Karpas-422 (cell line): ENCODE measurements at places on chromosomes 1 and 21.
A peak's percentile ranks its signal among the peaks of the same experiment; 100 is the strongest.

DNA sequence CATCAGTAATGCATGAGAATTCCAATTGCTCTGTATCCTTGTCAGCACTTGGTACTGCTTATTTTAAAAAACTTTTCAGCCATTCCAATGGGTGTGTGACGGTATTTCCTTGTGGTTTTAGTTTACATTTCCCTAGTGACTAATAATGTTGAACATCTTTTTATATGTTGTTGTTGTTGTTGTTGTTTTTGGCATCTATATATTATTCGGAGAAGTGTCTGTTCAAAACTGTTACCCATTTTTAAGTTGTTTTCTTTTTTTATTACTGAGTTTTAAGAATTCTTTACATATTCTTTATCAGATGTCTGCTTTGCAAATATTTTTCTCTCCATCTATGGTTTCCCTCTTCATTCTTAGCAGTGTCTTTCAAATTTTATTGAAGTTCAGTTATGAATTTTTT lies 231.1 kb upstream of the POU3F1 start:
- no peak for DNase-seq

GRCh38 chr1:210801501-210801900 lies 332.4 kb downstream of the KCNH1 start:
- DNase-seq: no peak

DNA sequence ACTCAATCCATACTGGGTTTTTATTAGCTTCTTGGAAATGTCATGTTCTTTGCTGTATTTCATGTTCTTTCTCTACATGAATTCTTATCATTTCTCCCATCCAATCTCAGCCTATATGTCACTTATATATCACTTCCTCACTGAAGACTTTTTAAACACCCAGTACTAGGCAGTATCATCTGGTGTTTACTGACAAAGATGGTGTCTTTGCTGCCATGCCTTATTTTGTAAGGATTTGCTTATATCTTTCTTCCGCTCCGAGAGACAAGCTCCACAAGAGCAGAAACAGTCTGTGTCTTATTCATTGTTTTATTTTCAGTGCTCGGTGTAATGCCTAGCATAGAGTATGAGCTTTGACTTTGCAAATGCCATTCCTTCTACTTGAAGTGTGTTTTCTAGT lies 30.2 kb downstream of the F13B start:
- DNase-seq: no peak

DNA sequence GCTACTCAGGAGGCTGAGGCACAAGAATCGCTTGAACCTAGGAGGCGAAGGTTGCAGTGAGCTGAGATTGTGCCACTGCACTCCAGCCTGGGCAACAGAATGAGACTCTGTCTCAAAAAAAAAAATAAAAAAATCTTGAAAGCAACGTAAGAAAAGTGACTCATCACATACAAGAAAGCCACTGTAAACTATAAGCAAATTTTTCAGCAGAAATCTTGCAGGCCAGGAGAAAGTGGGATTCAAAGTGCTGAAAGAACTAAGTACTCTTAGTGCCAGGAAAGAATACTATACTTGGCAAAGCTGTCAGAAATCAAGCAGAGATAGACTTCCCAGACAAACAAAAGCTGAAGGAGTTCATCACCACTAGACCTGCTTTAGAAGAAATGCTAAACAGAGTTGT lies 4.4 kb upstream of the HMGN1 start:
- no peak for DNase-seq

- no peak for DNase-seq
Measured at GRCh38 chr1:1783320-1783719, 5.0 kb upstream of the NADK start.

DNA sequence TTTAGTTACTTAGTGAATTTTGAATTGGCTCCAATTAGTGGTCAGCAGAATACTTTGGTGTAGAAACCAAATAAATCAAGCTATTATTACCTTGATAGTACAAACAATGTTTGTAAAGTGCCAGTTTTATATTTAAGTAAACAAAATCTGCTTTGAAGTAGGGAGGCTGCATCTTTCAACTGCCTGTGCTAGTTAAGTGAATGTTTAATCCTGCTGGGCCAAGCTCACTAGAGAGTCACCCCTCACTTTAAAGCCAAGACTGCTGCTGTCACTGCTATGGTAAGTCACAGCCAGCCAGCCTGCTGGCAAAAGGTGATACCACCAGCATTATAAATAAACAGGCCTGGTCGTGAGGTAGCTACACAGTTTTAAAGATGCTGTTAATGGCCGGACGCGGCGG lies 10.3 kb upstream of the CFAP126 start:
- DNase-seq: no peak

DNA sequence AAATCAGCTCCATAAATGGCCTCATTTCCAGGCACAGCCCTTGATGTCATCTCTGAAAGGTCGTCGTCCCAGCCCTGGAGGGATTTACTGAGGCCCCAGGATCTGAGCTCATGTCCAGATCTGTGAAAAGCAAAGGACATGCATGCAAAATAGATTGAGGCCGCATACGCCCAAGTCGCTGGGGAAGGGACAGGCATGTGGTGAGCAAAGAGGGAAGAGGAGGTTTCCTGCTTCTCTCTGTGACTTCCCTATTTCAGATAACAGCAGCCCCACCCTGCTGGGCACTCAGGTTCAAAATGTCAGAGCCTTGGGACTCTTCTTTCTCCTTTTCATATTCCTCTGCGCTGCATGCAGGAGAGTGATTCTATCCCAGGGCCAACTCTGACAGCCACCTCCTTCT lies 197.2 kb downstream of the ADSS2 start:
- no peak for DNase-seq

DNA sequence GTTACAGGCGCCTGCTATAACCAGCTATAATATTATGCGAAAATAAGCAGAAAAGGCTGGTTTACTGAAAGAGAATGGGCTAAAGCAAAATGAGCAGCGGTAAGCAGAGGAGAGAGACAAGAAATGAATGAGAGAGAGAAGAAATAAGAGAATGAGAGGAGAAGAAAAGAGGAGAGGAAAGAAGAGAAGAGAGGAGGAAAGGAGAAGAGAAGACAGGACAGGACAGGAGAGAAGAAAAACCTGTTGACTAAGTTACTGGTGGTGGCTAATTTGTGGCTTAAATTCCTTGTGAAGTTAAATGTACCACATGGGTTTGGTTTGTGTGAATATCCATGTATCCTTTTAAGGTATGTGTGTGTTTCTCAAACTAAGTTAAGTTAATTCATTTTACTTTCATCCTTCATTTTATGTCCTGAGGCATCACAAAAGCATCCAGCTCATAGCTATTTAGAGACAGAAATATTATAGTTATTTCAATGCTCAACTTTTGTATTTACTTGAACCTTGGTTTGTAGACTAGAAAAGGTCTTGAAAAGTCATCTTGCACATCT lies 3.1 kb upstream of the DDR2 start:
- DNase-seq: peak; percentile 17

DNA sequence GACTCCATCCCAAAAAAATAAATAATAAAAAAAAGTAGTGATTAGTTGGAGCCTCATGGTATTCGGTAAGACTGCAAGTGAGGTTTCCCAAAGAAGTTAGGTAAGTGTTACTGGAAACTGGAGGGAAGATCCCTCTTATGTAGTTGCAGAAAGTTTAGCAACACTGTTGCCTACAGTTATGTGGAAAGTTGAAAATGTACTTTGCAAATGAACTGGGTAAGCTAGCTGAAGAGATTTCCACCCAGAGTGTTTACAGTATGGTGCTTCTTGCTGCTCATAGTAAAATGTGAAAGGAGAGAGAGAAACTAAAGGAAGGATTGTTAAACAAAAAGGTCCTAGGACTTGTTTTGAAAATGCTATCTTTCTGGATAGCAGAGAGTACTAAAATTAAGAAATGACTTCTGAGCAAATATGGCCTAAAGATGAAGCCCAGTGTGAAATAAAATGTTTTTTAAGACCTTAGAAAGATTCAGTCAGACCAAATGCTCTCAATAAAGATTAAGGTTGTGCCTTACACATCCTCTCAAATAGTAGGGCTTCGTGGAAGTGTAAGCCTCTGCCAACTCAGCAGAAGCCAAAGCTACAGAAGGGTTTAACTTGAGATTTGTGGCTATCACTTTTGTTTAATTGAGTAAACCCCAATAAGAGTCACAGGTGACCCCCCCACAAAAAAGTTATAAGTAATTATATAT lies 31.5 kb downstream of the RPS6KC1 start:
- DNase-seq: no peak

- no peak for DNase-seq
Measured at GRCh38 chr1:238226810-238227209, 336.1 kb upstream of the ZP4 start.

DNA sequence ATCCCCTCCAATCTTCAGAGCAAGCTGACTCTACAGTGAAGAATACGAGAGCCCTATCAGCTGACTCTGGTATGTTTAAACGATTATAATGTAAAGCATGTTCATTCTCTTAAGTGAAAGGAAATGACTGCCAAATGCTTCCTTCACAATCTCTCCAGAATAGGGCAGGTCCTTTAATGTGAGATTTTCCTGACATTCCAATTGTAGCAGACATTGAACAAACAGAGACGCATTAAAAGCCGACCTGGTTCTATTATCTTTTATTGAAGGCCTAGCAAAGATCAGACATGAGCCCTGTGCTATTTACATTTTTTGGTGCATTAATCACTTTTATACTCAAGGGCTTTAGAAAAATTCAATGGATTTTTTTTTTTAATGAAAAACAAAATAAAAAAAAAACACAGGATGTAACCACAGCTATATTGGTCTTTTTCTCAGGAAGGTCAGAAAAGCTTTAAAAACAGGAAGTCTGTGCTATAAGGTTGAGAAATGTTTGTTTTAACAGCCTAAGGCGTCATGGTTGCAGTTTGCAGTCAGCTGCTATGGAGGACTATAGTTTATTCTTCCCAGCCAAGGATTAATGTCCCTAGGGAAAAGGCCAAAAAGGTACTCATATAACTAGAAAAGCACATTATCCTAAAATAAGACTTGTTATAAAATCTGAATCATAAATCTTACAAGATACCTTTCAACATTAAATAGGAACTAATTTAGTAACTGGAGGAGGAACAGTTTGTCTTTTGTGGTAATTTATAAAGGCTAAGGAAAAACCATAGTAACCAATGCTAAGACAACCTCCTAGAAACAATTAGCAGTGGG lies 104.8 kb downstream of the RERE start:
- DNase-seq: no peak

- no peak for DNase-seq
Measured at GRCh38 chr21:42676808-42677207, 23.4 kb downstream of the PDE9A start.

- DNase-seq: no peak
Measured at GRCh38 chr21:42093991-42094421, 22.9 kb downstream of the UMODL1 start.

DNA sequence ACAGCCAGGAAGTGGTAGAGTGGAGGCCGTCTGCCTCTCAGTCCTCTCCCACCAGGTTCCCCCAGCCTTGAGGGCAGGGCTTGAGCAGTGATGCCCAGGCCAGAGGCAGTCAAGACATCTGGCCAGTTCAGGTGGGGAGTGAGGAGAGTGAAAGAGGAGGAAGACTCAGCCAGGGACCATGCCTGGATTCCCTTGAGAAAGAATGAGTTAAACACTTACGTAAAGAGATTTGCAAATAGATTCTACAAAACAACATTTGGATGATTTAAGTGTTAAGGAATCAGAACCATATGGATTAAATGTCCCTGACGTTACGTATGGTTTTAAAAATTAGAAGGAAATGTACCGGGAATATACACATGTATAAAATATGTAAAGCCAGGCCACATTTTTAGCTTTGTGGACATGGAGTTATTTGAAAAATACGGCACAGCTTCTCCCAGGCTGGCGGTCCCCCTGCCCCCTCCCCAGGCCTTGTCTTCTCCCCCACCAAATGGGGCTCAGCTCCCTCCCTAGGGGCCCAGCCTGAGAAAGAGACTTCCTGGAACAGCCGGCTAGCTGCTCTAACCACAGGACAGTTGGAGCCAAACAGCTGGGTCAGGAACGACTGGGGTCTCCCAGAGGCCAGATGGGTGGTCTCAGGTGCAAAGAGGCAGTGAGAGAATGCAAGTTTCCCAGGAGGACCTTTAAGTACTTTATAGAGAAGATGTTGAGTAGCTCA lies 188.3 kb upstream of the EDN2 start:
- DNase-seq: no peak

GRCh38 chr1:97654876-97655585 lies 265.8 kb downstream of the DPYD start:
- DNase-seq: no peak

DNA sequence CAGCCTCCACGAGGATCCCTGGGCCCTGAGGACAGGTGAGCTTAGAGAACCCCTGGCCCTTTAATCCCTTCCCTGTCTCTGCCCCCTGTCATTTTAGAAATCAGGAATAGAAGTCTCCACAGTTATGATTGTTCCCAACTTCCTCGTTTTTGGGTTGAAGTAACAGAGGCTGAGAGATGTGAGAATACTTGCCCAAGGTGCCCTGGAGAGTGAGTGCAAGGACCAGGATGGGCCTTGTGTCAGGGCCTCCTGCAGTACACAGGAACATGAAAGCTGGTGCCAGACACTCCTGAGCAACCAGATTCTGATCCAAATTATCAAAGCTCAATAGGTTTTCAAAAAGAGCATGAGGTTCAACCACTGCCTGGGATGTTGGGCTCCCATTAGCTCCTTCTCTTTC lies 10.1 kb downstream of the HLX start:
- DNase-seq: no peak

- no peak for DNase-seq
Measured at GRCh38 chr1:156930483-156930882, 10.1 kb downstream of the LRRC71 start.

DNA sequence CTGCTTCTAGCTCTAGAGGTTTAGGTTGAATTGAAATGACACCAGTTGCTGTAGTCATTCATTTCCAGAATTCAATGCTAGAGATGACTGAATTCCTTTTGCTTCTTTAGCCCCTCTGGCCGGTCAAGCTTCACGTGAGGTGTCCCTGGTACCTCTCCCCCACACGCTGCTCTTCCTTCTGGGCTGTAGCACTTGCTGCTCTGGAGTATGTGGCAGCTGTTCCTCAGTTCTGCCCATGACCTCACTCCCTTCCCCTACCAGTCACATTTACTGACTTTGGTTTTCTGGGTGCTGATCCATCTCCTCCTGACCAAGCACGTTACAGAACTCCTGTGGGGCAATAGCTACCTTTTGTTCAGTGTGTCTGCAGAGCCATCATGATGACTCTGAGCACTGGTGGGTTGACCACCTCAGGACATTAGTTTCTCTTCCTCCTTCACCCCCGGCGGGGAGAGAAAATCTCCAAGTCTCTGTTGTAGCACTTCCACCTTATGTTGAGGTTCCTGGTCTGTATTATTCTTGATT lies 128.1 kb downstream of the HHAT start:
- DNase-seq: no peak

DNA sequence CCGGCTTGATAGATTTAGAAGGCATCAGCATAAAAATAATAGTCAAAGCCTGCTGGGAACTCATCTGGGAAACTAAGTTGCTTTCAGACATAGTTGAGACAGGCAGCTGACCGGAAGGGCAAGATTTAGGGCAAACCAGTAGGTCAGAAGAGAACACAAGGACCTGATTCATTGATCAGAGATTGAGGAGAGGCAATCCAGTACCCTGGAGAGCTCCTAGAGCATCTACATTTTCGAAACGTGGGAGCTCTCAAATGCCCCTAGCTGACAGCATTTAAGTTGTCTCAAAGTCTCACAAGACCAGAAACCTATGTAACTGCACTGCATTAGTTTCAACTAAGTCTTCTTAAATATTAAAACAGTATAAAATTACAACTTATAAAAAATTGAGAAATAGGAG lies 22.9 kb upstream of the MTF2 start:
- peak; percentile 46 for DNase-seq
